Activated CD4-positive, alpha-beta T cell treated with anti-CD3 and anti-CD28 coated beads, Interleukin-2, amount 50 U/mL, for 48 hours (primary cell): ENCODE measurements at places on chromosomes 11 and 22.

- no peak for DNase-seq
These were observed 27.7 kb downstream of the SLC36A4 start for GRCh38 chr11:93169950-93170561.

DNA sequence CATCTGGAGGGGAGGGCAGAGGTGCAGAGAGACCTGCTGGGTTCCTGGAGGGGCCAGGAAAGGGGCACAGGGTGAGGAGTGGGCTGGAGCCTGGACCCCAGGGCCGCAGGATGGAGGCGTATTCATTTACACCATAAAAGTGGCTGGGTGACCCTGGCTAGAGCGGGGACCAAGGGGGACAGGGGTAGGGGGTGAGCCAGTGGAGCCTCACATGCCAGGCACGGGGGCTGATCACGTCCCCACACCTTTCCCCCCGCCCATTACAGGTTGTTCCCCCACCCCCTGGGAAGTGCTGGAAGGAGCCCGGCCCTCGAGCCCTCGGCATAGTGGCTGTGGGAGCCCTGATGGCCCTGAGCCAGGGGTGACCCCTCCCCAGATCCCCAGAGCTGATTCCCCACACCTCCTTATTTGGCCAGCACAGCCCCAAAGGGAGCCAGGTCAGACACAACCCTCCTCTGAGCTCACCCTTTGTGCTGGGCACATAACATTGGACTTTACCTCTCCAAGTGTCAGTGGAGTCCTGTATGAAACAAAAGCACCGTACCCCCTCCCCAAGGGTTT is 781 bp downstream of the TCIRG1 start:
- DNase-seq = no peak

- no peak for DNase-seq
These were observed 24.5 kb upstream of the BLID start for GRCh38 chr11:122140500-122140899.

GRCh38 chr11:105986554-105986953 is 35.5 kb downstream of the MSANTD4 start:
- DNase-seq = no peak

DNA sequence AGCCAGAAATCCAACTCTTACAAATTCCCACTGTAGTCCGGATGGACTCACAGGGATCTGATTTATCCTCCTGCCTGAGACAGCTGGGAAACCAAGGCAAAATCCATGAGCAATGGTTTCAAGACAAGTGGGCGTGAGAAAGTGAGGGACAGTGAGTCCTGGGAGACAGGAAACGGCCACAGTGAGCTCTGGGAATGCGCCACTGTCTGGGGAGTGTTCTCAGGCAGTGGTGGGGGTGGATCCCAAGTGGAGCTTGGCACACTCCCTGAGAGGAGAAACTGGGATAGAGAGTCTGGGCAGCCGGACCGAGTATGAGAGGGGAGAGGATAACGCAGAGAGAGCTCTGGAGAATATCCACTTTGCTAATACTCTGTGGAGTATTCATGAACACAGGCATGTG is 9.8 kb downstream of the IL17REL start:
- no peak for DNase-seq

DNA sequence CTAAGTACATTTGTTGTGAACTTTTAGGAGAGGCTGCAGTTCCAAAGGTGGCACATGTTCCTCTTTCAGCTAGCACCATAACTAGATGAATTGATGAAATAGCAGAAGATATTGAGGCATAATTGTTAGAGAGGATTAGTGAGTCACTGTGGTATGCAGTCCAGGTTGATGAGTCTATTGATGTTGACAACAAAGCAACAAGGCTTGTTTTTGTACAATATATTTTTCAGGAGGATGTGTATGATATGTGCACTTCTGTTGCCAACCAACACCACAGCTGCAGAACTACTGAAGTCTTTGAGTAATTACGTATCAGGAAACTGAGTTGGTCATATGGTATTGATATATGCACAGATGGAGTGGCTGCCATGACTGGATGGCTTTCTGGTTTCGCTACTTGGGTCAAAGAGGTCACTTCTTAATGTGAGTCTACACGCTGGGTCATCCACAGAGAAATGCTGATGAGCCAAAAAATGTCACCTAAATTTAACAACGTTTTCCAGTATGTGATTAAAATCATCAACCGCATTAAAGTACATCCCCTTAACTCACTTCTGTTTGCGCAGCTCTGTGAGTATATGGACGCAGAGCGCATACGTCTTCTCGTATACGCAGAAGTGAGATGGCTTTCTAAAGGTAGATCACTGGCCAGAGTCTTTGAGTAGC is 261.3 kb upstream of the ANO5 start:
- no peak for DNase-seq

DNA sequence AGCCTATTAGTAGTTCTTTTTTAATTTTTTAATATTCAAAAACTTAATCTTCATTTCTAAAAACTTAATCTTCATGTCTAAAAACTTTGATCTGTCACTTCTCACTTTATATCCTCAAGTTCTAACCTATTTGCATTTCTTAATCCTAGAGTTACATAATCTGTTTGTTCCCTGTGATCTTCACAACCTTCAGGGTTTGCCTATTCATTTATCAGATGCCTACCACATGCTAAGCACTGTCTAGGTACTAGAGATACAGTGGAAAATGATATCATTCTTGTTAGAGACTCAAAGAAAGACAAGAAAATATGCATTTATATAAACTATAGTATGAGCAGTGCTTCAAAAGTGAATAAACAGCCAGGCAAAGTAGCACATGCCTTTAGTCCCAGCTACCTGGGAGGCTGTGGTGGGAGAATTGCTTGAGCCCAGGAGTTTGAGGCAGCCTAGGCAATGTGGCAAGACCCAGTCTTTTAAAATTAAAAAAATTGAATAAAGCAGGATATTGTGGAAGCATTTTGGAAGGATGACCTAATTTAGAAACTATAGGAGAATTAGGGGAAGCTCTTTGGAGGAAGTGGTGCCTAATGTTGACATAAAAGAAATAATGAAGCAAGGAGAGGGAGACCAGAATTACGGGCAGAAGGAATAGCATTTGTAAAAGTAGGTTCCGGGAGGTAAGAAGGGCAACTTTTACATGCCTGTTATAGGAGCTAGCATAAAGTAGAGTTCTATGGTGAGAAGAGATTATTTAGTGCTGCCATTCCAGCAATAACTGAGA is 54.4 kb upstream of the GRK2 start:
- no peak for DNase-seq

DNA sequence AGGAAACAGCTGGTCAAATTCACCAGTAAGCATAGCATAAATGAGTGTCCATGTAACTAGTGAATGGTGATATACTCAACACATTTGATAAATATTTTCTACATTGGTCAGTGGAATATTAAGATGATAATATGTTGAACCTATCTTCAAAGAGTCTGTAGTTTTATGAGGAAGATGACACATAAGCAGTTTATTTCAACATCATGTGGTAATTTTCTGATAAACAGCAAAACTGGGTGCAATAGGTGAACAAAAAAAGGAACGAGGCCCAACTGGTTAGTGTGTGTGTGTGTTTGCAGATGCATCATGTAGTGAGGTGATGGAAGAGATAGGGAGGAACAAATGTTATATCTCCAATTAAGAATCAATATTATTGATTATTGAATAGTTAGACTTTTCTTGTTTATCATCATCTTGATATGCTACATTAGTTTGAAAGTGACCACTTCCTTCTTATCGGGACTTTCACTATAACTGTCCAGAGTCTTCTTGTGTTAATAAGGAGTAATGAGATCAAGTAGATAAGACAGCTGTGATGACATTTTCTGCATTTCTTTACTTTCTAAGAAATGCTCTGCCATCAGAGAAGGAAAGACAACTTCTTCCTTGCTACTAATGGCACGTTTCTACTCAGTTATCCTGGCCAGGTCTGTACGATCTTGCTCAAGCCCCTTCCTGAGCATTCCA is 270.7 kb downstream of the ETS1 start:
- no peak for DNase-seq

- DNase-seq = no peak
These were observed 14.3 kb downstream of the PDGFB start for GRCh38 chr22:39230261-39231196.

- DNase-seq = peak; percentile 77
These were observed 4.7 kb upstream of the FAM111B start for GRCh38 chr11:59102259-59102765.

DNA sequence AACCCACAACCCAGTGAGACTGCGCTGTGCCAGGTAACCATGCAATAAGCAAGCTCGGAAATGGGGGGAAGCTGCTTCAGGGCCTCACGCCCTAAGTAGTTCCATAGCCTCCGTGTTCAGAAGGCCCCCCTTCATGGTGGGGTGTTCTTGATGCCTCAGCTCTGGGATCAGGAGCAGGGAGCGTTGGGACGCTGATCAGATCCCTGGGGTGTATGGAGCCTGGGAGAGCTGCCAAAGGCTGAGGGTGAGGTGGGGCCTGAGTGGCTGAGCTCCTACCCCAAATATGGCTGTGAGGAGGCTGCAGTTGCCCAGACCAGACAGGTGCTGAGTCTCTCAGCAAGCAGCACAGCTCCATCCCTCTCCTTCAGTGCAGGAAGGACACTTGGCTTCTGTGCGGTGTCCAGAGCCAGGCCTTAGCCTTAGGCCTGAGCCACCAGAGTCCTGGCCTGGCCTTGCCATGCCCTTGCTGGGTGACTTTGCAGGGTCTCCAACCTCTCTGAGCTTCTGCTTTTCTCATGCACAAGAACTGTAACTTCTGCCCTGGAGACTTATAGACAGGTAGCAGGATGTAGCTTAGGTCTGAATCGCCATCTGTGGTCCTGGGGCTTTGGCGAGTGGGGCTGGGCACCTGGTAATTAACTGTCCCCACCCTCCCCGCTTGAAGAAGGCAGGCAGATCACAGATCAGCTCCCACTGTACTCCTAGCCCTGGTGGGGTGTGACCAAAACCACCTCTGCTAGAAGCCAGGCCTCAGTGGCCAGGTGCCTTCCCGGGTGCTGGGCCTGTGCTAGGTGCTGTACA is 5.3 kb downstream of the MMP11 start:
- DNase-seq = no peak

DNA sequence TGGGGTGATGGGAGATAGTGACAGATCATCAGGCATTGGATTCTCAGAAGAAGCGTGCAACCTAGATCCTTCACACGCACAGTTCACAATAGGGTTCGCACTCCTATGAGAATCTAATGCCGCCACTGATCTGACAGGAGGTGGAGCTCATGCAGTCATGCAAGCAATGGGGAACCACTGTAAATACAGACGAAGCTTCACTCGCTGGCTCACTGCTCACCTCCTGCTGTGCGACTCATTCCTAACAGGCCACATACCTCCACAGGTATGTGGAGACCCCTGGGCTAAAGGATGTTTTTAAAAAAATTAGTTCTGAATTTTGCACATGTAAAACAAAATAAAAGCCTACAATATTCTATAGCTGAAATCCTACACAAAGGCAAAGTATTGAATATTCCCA is 20.5 kb upstream of the TEAD1 start:
- DNase-seq = no peak

- DNase-seq = peak; percentile 48
These were observed 29.6 kb downstream of the CAT start for GRCh38 chr11:34468209-34468841.

DNA sequence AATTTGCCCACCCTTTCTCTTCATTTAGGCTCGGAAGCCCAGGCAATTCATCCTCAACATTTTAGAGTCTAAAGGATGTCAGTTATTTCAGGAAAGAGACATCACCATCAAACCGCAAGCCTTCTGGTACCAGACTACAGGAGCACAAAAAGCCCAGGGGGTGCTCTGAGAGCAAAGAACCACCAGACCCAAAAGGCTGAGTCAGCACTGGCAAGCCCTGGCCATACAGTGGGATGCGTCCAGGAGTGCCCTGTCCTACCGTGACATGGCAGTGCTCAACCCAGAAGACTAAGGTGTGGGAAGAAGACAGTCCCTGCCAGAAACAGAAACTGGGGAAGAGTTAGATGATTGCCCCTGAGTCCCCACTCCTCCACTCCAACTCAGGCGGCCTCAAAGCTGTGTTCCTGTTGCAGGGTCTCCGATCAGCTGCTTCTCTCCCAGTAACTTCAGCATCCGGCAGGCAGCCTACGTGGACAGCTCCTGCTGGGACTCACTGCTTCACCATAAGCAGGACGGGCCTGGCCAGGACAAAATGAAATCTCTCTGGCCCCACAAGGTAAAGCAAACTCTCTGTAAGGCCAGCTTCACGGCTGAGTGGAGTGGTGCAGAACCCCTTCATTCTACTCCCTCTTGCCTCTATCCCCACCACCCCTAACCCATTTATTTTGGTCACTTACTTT is 1.5 kb downstream of the PANX3 start:
- no peak for DNase-seq

- DNase-seq = no peak
These were observed 36.5 kb downstream of the KIAA0930 start for GRCh38 chr22:45204241-45204640.

DNA sequence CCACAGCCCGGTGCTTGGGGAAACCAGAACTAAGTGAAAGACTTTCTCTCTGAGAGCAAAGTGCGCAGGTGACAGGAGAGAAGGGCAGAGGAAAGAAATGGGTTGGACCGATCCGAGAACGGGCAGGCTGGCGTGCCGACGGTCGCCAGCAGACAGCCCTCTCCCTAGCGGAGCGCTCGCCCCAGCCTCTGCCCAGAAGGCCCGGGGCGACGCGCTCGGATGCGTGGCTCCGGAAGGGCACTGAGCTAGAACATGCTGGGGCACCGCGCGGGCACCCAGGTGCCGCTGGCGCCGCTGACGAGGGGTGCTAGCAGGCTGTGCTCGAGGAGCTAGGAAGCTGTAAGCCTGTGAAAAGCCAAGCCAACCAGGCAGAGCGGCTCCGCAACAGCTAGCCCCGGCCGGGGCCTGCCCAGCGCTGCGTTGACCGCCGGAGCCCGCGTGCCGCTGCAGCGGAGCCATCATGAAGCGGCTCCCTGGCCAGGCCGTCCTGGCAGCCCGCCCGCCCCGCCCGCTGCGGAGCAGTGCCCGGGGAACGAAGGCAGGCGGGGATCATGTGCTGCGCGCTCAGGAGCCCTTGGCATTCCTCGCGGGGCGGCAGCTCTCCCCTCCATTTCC is 22.1 kb upstream of the RRAS2 start:
- peak; percentile 42 for DNase-seq

GRCh38 chr11:115085461-115086210 is 407.3 kb downstream of the NXPE2 start:
- DNase-seq = no peak

- no peak for DNase-seq
These were observed 5.8 kb downstream of the JOSD1 start for GRCh38 chr22:38694940-38695339.

- DNase-seq = no peak
These were observed 161.8 kb downstream of the CASP12 start for GRCh38 chr11:104736502-104736901.

GRCh38 chr11:14583252-14584034 is 60.2 kb upstream of the PDE3B start:
- no peak for DNase-seq

DNA sequence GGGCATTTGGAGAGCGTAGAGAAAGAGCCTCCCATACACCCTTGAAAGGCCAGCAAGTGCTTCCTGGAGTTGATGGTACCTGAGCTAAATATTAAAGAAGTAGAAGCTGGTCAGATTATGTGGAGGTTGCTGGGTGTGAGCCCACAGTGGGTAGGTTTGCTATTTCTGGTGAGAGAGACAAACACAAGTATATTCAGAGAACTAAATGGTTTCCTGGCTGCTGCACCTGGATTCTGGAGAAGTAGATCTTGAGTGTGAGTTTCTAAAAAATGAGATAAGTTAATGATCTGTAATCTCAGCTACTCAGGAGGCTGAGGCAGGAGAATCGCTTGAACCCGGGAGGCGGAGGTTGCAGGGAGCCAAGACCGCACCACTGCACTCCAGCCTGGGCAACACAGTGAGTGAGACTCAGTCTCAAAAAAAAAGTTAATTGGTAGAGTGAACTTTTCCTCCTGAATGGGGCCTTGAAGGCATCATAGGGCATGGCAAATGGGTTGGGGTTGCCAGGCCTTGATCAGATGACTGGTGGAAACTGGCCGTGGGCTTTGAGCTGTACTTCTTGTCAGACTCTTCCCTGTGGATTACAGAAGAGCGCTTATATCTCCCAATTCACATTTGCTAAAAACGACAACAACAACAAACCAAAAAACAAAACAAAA is 75.8 kb downstream of the ADAMTS15 start:
- DNase-seq = no peak
